Foreskin keratinocyte (primary cell): ENCODE measurements at places on chromosomes 5 and 9. TPM values are rescaled to one million over a fixed set of nuclear protein-coding genes. Genes with fewer than 3 reads are reported as not detected.

GRCh38 chr9:137240318-137240840 is 708 bp upstream of the TUBB4B start:
- no peak for DNase-seq

DNA sequence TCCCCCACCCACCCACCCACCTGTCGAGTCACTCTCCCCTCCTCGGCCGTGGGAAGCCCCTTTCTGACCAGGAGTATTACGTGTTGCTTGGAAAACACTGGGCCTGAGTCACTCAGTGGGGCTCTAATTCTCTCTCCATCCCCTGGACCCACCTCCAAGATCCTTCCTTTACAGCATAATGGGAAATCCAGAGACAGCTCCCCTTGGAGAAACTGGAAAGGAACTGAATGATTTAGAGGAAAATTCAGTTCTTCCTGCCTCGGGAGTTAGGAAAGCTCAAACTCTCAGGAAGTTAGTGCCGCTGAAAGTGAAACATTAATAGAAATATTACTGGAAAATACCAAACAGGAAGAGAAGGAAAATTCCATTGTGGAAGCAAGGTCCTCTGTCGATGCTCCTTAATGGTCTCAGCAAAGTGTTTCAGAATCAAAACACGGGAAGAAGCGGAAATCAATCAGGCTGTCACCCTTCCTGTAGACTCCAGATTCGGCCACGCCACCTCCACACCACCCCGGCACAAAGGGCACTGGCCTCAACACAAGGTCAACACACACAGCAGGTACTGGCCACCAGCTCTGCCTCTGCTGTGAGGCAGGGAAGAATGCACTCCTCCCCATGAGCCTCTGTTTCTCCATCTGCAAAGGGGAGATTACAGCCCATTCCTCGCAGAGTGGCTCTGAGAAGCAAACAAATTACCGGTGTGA is 9.6 kb downstream of the SHB start:
- DNase-seq: no peak

Gene CDHR2
- 0.04 and 0.27 TPM in 2 replicates for total RNA-seq

DNA sequence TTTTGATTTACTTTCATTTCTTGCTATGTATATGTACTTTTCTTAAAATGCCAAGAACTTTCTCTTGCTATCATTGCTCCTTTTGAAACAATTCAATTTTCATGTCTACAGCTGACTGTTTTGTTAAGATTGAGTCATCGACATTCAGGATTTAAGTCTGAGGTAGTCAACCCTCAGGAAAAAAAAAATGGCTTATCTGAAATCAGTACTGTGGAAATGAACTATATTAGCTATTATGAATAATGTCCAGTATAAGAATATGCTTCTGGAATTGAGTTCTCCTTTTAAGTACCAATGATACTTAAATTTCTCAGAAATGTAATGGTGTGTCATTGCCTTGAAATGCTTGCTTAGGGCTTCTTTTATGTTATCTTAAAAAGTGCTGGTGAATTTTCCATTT is 37.9 kb downstream of the TNFAIP8 start:
- DNase-seq: no peak

- no peak for DNase-seq
Measured at GRCh38 chr5:56567278-56567677, 248.1 kb upstream of the MAP3K1 start.

GRCh38 chr9:91403665-91404543 is 19.7 kb downstream of the NFIL3 start:
- no peak for DNase-seq

DNA sequence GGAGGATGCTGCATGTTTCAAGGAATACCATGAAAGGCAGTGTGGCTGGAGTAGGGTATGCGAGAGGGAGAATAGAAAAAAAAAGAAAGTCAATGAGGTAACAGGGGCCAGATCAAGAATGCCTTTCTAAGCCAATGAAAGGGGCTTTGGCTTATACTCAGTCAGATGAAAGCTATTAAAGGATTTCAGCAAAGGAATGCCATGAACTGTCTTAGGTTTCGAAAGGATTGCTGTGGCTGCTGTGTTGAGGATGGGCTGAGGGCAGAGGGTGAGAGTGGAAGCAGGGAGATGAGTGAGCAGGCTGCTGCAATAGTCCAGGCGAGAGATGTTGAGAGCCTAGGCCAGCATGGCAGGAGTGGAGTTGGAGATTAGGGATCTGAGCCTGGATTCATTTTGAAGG is 135.4 kb upstream of the CKMT2 start:
- DNase-seq: no peak

Gene PCDHA9
- total RNA-seq: not detected in 2 replicates

DNA sequence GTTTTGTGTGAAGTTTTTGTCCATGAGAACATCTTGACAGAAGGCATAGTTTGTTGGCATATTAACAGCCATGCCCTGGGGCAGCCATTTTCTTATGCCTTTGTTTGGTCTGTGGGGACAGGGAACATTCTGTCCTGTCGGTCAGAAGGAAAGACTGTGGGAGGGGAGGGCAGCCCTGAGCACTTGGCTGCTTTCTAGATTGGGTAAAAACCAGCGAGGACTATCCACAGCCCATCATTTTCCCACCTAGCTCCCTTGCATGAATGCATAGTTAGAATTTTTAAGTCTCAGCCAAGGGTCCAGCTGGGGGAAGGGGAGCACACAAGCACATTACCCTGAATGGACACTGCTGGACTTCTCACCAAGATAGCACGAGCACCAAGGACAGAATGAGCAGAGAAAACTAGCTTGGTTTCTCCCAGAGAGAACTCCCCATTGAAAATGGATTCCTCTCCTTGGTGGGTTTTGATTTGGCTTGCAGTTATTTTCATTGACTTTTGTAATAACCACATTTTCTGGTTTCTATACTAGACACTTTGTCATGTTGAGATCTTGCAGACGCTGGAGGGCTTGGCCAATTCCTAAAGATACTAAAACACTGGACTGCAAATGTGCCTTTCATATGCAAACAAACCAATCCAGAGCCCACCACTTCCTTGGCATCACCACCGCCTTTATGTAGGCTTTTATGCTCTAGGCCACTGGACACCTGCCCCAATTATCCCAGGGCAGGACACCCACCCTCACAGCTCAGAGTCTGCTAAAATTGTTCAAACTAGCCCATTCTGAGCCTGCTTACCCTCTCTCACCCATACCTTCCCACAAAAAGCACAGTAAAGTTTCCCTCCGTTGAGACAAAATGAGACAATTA is 129.9 kb downstream of the BOD1 start:
- DNase-seq: no peak

- DNase-seq: no peak
Measured at GRCh38 chr9:121598965-121599871, 52.2 kb upstream of the DAB2IP start.

Gene UNC5A
- total RNA-seq: 0.18 and 0.51 TPM in 2 replicates

Gene PCDHA6
- total RNA-seq: not detected in 2 replicates

DNA sequence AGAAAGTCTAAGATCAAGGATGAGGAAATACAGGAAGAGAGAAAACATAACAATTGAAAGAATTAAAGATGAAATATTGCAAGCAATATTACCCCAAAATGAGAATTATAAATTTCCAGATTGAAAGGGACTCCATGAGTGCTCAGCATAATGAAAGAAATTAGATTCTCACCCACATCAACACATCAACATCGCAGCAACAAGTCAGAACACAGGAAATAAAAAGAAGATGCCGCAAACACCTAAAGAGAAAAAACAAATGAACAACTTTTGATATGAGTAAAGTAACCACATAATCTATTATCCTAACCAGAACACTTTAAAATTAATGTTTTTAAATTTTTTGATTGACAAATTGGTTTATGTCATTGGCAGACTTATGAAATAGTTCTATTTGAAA is 318.3 kb upstream of the PTGER4 start:
- DNase-seq: no peak

Gene PTPN3
- 14.4 and 19.5 TPM in 2 replicates for total RNA-seq

DNA sequence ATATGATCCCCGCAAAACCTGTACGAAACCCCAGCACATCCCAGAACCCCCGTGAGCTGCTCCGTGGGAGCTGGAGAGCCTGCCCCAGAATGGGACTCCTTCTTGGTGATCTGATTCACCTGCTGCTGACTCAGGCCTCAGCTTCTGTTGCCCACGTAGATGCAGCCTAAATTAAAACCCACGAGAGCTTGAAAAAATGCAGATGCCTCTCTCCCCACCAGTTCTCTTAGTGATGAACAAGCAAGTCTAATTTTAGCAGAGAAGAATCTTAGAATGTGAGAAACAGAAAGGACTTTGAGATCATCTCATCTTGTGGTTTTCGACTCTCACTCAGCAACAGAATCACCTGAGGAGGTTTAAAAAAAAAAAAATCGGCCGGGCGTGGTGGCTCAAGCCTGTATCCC is 57.6 kb downstream of the TMOD1 start:
- DNase-seq: no peak

GRCh38 chr5:61675015-61675692 is 343.1 kb downstream of the ZSWIM6 start:
- DNase-seq: no peak

Gene CCDC180
- 0.42 and 0.54 TPM in 2 replicates for total RNA-seq

Gene IGFBPL1
- total RNA-seq: 0.46 TPM in 1 of 2 replicates, not detected in the other

Gene IRX1
- 7.5 and 11.3 TPM in 2 replicates for total RNA-seq

Gene PCDHGC5
- 0.42 and 1.5 TPM in 2 replicates for total RNA-seq

- DNase-seq: peak; percentile 60
Measured at GRCh38 chr5:76999451-76999850, 30.8 kb upstream of the AGGF1 start.

DNA sequence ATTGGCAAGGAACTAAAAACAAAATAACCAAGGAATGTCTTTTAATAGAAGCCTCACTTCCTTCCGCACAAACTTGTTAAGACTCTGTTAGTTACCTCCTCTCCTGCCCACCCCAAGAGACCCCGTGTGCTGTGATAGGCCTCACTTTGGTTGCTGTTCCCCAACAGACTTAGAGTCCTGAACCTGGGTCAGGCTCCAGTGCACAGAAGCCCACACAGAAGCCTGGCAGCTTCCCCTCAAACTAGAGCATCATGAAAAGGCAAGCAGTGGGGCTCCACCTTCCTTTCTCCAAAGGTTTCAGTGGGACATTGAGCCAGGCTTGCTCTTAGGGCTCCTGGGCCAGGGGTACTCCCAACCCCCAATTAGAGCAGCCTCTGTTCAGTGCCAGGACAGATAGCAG is 230.5 kb downstream of the ESM1 start:
- no peak for DNase-seq

Gene FOXD4L3
- 0.04 TPM in 1 of 2 replicates, not detected in the other for total RNA-seq

DNA sequence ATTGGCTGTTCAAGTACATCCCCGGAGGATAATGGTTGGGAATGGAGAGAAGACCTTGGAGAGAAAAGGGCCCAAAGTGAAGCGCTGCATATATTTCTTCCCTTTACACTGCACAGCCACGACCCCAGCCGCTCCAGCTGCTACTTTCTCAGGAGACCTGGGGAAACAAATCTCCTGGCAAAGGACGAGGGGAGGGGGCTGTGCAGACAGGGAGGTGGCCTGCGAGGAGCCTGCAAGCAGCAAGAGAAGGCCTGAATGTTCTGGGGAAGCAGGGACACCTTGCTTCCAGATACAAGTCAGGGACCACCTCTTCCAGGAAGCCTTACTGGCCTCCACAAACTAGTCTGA is 739 bp upstream of the PDLIM4 start:
- no peak for DNase-seq
